GM12892 (cell line): ENCODE measurements at places on chromosomes 3 and 15.
A peak's percentile ranks its signal among the peaks of the same experiment; 100 is the strongest.

DNA sequence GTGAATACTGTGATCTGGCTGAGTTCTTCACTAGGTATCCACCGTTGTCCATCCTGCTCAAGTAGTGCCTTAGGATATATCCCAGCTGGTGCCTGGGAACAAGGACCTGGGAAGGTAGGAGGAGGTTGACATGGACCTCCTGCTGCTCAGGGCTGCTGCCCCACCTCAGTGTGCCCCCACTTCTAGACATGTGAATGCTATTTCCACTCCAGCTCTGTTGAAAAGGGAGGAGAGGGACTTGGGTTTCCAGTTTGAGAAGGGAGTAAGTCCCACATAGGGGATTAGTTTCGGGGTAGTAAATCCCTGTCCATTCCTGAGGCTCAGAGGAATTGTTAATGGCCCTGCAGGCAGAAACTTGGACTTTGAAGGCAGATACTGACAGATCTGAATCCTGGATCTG, 32.9 kb upstream of the ETV5 start:
- DNase-seq = no peak

DNA sequence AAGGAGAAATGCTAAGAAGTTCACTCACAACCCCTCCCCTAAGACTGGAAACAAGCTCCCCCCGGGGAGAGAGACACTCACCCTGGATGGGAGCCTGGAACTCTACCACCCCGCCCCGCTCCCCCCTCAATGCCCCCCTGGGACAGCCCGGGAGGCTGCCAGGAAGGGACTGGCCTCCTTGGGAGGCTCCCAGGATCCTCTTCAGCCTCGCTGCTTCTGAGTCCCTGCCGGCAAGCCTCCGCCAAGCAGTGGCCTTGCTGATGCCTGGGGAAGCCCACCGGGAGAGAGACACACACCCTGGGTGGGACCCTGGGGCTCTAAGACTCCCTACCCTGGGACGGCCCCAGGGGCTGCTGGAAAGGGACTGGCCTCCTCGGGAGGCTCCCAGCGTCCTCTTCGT, 33.4 kb downstream of the CPEB1 start:
- no peak for DNase-seq

DNA sequence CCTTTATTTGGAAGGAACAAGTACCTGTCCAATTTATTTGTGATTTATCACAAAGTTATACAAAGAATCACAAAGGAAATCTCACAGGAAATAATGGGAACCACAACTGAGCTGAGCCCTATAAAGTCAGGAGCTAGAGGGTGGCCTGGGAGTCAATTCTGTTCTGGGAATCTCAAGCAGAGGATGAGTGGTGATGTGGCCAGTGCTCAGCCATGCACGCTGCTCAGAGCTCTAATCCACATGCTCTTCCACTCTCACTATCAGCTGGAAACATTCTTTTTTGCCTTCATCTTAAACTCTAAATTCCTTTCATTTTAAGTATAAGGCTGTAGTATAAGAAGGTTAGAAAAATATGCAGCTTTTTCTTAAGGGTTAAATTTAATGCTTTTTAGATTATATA, 36.6 kb downstream of the UACA start:
- DNase-seq = no peak

GRCh38 chr3:30306896-30307295, 299.5 kb upstream of the TGFBR2 start:
- DNase-seq = no peak

- peak; percentile 28 for DNase-seq
These were observed 603 bp downstream of the EIF1B start for GRCh38 chr3:40309925-40310695.

DNA sequence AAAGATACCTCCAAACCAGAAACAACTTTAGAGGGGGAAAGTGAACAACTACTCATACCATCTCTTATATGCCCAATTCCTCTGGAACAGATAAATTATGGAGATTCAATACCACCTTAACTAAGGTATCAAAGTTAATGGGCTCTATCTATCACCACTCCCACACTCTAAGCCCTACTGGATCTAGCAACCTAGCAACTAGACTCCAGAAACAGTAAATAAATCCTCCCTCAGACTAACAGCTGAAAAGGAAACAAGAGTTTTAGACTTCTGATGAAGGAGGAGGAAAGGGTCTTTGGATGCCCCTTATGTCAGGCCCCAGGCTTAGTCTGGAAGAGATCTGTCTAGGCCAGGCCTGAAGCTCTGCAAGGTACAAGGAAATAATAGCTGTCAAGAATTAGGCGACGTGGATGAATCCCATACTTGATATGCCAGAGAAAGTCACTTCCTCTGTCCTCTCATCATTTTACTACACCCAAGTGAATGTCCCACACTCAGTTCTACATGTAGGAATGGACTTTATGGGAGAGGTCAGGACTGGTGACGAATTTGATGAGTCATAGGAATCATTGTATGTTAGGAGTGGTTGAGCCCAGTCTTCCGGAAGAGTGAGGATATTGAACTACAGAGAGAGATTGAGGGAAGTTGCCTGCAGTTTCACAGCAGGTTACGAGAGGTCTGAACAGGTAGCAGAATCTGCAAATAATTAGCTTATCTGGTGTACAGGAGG, 113.8 kb downstream of the AKAP13 start:
- DNase-seq = no peak

DNA sequence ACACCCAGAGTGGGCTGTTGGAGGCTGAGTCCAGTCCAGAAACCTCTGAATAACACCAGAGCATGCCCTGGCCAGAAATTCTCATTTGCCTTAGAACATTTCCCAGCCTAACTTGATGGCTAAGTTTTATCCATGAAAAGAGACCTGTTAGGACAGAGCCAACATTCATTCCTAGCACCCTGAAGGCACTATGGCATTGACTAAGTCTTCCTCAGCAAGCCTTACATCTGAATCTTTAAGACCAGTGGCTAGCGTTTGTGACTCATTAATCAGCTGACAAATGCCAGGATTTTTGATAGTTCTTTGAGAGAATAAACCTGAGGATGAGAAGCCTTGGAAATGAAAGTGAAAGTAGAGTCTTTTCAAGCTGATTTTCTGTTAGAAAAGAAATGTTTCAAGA, 1087.1 kb upstream of the ALCAM start:
- DNase-seq = no peak

- DNase-seq = no peak
These were observed 57.1 kb upstream of the CMTM8 start for GRCh38 chr3:32181365-32181764.

- no peak for DNase-seq
These were observed 9.5 kb downstream of the BSN start for GRCh38 chr3:49563766-49564165.

GRCh38 chr15:35150361-35150760, 65.3 kb upstream of the NANOGP8 start:
- DNase-seq = no peak

DNA sequence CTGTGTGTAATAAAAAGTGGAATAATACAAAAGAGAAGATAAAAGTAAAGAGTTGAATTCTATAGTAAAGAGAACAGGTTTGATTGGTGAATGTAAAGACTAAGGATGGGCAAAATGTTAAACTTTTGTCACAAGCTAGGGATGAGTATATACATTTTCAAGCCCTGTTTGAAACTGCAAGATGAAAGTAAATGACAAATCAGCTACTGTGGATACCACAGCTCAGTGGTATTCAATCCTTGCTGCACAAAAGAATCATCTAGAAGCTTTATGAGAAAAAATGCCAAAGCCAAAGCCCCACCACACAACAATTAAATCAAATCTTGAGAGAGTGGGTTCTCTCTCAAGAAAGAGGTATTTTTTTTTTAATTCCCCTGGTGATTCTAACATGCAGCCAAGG, 67.7 kb downstream of the VPS13C start:
- no peak for DNase-seq

DNA sequence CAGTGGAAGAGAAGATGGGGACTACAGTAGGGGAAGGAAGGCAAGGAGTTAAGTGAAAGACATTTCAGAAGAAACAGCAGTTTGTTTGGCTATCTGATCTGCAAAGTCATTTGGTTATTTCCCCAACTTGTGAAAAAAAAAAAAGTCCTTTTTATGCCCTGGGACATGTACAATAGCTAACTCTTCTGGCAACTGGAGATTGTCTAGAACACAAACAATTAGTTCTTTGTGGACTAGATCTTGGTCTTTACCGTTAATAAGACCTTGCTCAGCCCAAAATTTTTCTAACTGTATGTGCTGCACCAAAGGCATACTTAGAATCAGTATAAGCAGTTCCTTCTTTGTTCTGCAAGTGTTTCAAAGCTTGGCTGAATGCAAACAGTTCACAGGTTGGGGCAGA, 103.5 kb upstream of the NECTIN3 start:
- no peak for DNase-seq

- DNase-seq = no peak
These were observed 228.1 kb upstream of the ATP10A start for GRCh38 chr15:26091184-26091583.

- DNase-seq = no peak
These were observed 43.9 kb downstream of the RPL22L1 start for GRCh38 chr3:170826047-170826446.

- DNase-seq = no peak
These were observed 17.1 kb downstream of the SLC9A9 start for GRCh38 chr3:143831208-143831607.

DNA sequence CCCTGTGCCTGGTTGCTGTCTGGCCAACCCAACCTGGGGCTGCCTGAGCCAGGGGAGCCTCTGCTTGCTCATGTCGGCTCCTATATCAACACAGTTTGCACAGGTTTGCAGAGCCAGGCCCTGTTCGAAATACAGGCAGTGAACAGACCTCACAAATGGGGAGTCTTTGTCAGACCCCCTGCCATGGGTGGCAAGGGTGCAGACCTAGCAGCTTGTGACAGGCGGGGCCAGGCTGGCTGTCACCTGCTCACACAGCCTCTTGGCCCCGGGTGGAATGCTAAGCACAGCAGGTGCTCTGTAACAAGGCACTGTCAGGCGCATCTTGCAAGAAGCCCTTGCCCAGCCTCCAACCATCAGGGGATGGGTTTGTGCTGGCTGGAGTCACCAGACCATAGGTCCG, 47.3 kb downstream of the BDH1 start:
- no peak for DNase-seq

DNA sequence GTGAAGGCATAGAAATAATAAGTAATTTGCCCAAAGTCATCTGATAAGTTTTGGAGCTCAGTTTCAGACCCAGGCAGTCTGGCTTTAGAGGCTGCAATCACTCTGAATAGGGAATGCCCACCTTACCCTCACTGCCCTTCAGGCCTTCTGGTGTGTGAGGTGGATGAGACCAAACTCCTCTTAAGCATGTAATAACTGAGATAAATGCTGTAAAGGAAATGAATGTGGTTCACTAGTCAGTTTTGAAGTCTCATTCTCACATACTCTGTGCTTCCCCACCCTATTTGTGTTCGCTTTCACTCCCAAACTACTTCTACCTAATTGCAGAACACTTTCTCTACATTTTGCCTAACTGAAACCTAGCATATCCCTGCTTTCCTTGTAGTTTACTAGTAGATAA, 144.1 kb downstream of the FILIP1L start:
- no peak for DNase-seq

- peak; percentile 23 for DNase-seq
These were observed 631 bp upstream of the CNBP start for GRCh38 chr3:129184396-129184657.

DNA sequence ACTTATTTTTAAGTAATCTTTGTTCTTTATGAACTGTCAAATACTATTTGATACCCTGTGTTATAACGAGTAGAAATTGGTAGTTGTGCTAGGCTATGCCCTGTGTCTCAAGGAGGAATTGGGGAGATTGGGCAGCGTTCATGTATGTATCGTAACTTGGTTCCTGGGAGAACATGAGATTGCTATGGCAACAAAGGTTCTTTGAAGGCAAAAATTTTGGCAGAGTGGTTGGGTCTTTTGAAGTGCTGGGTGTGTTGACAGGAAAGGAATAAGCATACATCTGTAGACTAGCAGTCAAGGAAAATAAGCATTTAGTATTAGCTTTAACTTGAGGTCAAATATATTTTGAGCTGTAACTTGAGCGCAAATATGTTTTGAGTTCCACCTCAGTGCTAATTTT, 45.3 kb downstream of the TCF12 start:
- DNase-seq = no peak

DNA sequence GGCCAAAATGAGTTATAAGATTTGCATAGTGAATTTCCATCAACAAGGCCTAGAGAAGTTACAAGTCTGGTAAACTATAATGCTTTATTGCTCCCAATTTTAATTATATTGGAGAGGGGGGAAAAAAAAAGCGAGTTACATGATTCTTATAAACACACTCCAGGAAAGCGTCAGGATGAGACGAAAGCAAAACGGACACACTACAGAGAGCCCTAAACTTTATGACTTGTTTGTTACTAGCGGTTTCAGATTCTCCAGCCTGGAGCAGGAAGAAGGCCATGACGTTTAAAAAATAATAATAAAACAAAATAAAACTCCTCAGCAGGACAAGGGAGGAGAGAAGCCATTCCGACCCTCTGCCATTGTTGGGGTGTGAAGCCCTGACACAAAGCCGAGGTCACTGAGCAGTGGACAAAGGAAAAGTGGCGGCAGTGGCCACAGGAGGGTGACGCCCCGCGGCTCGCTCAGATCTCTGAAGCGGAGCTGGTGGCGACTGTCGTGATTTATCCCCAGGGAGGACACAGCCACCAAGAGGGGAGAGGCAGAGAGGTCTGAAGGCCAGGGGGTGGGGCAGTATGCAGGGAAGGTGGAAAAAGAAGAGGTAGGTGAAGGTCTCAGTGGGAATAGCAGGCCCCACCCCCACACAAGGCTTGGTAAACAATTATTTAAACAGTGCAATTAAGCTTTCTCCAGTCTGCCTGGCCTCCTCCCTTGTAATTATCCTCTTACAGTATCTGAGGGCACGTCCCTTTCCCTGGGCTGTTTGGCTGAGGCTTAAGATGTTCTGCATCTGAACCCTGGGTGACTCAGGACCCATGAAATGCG, 45.3 kb downstream of the ADAMTS9 start:
- DNase-seq = no peak

DNA sequence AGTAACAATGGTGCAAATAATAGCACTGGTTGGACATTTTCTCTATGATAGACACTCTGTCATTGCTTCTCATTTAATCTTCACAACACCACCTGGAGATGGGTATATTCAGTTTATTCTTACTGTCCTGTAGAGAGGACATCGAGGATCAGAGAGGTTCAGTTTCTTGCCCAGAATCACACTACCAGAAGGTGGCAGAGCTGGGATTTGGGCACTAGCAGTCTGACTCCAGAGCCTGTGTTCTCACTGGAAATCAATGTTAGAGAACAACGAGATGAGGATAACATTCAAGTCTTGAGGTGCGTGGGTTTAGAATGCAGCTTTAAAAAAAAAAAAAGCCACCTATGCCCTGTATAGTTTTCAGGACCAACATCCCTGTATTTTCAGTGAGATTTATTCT, 127.8 kb downstream of the SYNPR start:
- DNase-seq = no peak

GRCh38 chr15:39301589-39301999, 279.3 kb upstream of the THBS1 start:
- DNase-seq = no peak

- DNase-seq = no peak
These were observed 121.6 kb downstream of the RBPMS2 start for GRCh38 chr15:64653757-64654156.

- no peak for DNase-seq
These were observed 198.7 kb upstream of the LYSMD4 start for GRCh38 chr15:99931703-99932603.
